Left kidney (tissue), 8 donors: ENCODE measurements at places on chromosomes 2 and 18.
A peak's percentile ranks its signal among the peaks of the same experiment; 100 is the strongest.

GRCh38 chr2:11652553-11652952, 17.4 kb downstream of the NTSR2 start:
- DNase-seq, result no peak

- DNase-seq, result no peak
Observed at GRCh38 chr2:187500585-187501359, 52.7 kb upstream of the CALCRL start.

DNA sequence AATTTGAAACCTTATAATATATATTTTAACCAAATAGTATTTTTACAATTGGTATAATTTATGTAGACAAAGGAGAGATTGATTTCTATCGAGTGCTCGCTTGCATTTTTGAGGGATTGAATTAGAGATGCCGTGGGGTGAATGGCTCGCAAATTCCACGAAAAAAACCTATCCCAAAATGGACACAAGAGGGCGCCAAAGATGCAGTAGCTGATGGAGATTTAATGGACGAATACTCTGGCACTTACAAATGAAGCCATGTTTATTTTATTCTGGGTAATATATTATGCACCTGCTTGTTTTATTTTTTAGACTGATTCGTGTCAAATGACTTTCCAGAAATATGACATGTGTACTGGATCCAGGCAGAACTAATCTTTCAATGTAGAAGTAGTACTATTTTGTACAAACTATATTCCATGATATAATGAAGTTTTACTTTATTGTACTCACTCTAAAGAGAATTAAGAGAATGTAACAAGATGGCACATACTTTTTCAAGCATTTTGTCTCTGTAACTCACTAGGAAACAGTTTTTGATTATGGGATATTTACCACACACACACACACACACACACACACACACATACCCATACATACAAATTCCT, 505.4 kb downstream of the PLCL1 start:
- peak; percentile 51 for DNase-seq

DNA sequence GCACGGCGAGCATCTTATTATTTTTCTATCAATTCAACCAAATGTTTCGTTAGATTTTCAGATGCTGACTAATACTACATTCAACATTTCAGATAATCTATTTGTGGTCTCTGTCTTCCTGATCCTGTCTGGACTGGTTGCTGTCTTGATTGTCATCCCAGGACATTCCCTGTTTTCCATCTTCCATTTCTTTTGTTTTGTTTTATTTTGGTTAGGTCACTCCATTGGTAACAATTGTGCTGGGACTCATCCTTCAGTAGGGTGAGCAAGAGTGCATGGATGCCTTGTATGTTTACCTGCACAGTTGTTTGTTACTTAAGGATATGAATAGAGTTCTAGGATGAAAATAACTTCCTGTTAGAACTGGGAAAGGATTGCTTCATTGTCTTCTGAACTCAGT, 55.9 kb upstream of the ACYP2 start:
- DNase-seq, result no peak

GRCh38 chr2:100009743-100010142, 132.6 kb downstream of the AFF3 start:
- DNase-seq, result no peak

DNA sequence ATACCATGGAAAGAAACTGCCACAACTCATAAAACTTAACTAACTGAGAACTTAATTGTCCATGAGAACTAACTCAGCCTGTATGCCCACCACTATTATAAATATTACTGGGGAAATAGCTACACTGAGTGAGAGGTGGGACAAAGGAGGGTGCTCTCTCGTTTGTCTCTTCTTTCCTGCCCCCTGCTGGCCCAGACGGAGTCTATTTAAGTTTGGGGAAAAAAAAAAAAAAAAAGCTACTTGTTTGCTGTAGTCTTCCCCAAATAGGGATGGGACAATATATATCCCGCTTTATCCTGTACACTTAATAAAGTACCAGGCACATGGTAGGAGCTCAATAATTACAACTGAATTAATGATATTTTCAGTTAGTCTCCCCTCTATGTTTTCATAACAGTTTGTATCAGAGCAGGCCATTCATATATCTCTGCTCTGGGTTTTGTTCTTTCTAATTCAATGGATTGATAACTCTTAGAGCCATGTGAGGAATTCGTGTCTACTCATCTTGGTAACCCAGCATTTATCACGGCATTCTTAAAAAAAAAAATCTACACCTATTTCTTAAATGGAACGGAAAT, 647.6 kb upstream of the PKDCC start:
- peak; percentile 63 for DNase-seq
